Left lung (tissue), 14 donors: ENCODE measurements at places on chromosomes 6 and 20. TPM values are rescaled to one million over a fixed set of nuclear protein-coding genes. Genes with fewer than 3 reads are reported as not detected.

The GSTA2 gene
- not detected for polyA plus RNA-seq

The OLIG3 gene
- polyA plus RNA-seq, result not detected

The PHACTR3 gene
- 3.5 TPM for polyA plus RNA-seq

The ADGRF1 gene
- 0.45 TPM for polyA plus RNA-seq

The EYA2 gene
- 0.77 TPM for polyA plus RNA-seq

DNA sequence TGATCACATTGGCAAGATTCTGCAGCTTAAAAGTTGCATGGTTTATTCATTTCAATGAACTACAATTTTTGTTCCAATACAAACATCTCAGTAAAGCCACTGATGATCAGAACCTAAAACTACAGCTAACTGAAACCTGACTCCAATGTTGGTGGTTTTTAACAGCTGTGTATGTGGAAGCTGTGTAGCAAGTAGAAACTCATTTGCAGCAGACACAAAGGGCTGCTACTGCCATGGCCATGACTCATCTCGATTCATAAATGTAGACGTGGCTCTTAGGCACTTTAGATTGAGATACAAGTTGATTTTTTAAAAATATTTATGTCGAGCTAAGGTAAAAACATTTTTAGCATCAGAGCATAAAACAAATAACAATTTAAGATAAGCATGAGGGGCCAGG, 19.5 kb upstream of the MAP3K4 start:
- H3K27ac ChIP-seq, result no peak overlapping the region
- H3K4me1 ChIP-seq, result no peaks in the 10 kb centered on the region
- no peak overlapping the region for H3K4me3 ChIP-seq
- H3K27me3 ChIP-seq, result no peaks in the 10 kb centered on the region
- H3K36me3 ChIP-seq, result no peaks in the 10 kb centered on the region

- H3K4me3 ChIP-seq, result no peak overlapping the region
- DNase-seq, result no peak
- no peak overlapping the region for H3K27ac ChIP-seq
- peaks cover 6% of the 10 kb centered on the region for H3K4me1 ChIP-seq
Measured at GRCh38 chr20:50014570-50015562, 32.1 kb downstream of the SNAI1 start.

- H3K27ac ChIP-seq, result no peak overlapping the region
- no peak for DNase-seq
- H3K4me1 ChIP-seq, result no peaks in the 10 kb centered on the region
- H3K27me3 ChIP-seq, result no peaks in the 10 kb centered on the region
- H3K4me3 ChIP-seq, result no peak overlapping the region
Measured at GRCh38 chr20:14299831-14300230, 37.6 kb downstream of the FLRT3 start.
